ENCODE measurements at places on chromosomes 5 and 9. TPM values are rescaled to one million over a fixed set of nuclear protein-coding genes. Genes with fewer than 3 reads are reported as not detected.

The SEC24A gene
- 6.3 TPM for total RNA-seq

The SEMA5A gene
- total RNA-seq: 0.79 TPM

The BAAT gene
- 0.05 TPM for total RNA-seq

The SPINK1 gene
- not detected for total RNA-seq

The C5orf63 gene
- 1.1 TPM for total RNA-seq

The SLC45A2 gene
- total RNA-seq: not detected
